NCI-H446 (cell line): ENCODE measurements at places on chromosomes 2 and 18.

GRCh38 chr2:224584785-224585210 lies 365 bp downstream of the CUL3 start:
- peak; percentile 47 for DNase-seq

DNA sequence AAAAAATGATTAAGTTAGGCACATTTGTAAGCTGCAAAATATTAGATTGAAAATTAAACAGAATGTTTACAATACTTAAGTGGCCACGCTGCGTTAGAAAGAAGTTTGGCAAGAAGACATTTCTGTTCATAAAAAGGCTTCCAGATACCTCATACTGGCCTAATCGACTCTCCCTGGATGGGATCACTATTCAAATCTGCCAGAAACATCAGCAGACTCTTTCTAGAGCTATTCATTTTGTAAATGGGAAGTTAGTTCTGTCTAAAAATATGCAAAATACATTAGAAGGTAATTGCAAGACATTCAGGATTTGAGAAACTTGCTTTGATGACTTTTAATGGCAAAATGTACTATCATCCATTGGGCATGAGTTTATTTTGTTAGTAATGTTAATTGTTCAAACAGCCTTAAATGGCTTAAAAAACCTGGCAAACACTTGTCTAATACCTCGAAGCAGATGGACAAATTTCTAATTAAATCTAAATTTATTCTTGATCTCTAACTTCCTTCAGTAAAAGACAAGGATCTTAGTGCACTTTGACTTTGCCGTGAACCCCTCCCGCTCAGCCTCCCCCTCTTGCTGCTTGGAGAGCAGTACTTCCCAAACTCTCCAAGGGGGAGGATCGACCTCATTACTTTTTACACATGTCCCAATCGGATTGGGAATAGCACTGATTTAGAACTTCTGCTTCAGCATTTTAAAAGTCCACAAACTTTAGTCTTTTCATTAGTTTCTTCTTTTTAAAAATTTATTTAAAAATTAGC lies 103.5 kb downstream of the SMIM21 start:
- no peak for DNase-seq

DNA sequence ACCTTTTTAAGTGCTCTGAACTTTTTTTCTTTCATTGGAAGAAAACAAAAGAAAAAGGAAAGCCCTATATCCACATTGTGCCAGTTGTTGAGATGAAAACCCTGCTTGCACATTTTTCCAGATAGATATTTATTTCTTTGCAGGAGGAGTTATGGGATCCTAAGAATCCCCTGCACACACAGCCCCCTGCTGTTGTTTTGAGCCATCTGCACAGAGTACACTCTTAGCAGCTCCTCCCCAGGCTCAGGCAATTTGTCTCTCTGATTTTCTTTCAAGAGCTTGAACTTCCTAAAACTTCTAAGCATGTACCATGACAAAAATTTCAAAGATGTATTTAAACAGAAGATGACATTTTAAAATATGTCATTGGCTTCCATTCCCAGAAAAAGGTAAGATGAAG lies 436.9 kb downstream of the METTL4 start:
- no peak for DNase-seq

- DNase-seq: no peak
Measured at GRCh38 chr2:229884775-229885699, 36.8 kb downstream of the TRIP12 start.

GRCh38 chr18:9786631-9787030 lies 78.5 kb downstream of the RAB31 start:
- no peak for DNase-seq

DNA sequence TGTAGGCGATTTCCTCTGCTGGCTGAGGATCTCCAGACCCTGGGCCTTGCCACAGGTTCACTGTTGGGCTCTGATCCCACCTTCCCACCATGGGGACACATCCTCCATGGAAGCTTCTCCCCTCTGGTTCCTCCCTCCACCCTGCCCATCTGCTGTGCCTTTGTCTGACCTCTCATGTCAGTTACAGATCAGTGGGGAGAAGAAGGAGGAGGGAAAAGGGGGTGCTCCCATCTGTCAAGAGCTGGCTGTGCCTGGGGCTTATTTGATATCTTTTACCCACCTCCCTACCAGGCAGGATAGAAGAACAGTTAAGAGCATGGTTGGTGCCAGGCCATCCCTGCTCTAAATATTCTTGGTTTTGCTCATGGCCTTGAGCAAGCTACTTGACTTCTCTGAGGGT lies 12.3 kb upstream of the DNAJB2 start:
- DNase-seq: no peak

GRCh38 chr2:178208817-178209216 lies 14.5 kb downstream of the OSBPL6 start:
- no peak for DNase-seq

GRCh38 chr2:176493226-176493825 lies 224.1 kb downstream of the MTX2 start:
- DNase-seq: no peak

- no peak for DNase-seq
Measured at GRCh38 chr2:29295845-29296244, 180.6 kb downstream of the CLIP4 start.

GRCh38 chr2:3674066-3674845 lies 16.3 kb downstream of the ALLC start:
- DNase-seq: no peak

DNA sequence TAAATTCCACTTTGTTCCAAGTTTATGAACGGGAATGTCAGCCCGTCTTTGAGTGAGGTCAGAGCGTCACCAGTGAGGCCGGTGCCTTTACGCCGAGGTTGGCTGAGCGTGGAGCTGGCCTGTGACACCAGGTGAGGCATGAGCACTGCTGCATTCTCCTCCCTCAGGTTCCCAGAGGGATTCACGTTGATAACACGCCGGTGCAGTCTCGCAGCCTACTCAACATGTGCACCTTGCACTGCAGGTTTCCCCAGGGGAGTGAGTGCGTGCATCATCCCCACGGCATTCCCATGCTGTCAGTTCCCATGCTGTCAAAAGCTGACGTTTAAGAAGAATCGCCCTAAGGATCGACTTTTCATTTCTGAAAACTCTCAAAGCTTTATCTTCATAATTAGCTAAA lies 213.3 kb downstream of the LDLRAD4 start:
- DNase-seq: no peak

DNA sequence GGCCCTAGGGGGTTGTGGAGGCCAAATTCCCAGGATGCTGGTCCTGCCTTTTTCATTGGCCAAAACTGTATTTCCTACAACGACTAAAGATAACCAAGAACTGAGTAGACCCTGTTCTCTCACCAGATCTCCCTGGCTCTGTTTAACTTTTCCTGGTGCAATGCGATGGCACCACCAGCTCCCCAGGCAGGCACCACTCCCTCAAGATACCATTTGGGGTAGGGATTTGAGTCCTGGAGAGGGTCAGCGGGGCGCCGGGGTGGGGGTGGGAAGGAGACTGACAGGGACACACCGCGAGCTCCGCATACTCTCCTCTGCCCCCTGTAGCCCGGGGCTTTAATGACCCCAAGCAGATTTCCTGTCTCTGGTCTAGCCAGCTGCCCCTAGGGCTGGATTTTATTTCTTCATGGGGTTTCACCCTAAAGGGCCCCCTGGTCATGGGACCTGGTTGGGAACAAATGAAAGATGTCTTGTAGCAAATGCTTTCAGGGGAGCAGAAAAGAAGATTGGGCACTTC lies 7.3 kb downstream of the SIX2 start:
- DNase-seq: no peak

DNA sequence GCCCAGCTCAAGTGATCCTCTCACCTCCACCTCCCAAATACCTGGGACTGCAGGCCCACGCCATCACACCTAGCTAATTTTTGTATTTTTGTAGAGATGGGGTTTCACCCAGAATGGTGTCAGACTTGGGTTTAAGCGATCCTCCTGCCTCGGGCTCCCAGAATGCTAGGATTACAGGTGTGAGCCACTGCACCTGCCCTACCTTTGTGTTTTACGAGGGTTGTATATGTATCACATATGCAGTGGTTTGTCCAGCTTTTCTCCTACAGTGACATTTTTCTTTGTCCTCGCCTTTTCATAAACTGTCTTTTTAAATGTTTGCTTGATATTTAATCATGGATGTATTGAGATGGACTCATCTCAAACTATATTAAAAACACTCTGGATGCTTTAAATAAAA lies 38.5 kb downstream of the AGAP1 start:
- DNase-seq: no peak

GRCh38 chr2:74259191-74259590 lies 60.8 kb downstream of the MTHFD2 start:
- peak; percentile 6 for DNase-seq

GRCh38 chr2:40642237-40642636 lies 190.3 kb upstream of the SLC8A1 start:
- DNase-seq: no peak

- DNase-seq: no peak
Measured at GRCh38 chr2:31957354-31958139, 53.3 kb downstream of the MEMO1 start.

DNA sequence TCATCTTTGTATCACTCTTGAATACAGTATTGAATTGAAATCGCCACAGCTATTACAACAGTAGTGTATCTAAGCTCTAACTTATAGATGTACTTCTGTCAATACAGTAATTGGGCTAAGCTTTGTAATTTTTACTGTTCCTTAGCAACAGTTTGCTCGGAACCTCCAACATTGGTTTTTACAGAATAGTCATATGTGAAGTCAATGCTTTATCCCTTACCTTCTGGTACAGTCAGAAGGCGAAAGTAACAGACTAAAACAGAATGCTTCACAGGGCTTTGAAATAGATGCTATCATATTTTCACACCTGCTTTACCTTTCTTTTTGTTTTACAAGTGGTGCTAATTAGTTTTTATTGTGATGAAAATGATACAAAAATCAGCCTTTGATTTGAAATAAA lies 46.9 kb upstream of the CYP20A1 start:
- DNase-seq: no peak
